Progenitor cell of endocrine pancreas (in vitro differentiated cells): ENCODE measurements at places on chromosomes 4 and X. TPM values are rescaled to one million over a fixed set of nuclear protein-coding genes. Genes with fewer than 3 reads are reported as not detected.

DNA sequence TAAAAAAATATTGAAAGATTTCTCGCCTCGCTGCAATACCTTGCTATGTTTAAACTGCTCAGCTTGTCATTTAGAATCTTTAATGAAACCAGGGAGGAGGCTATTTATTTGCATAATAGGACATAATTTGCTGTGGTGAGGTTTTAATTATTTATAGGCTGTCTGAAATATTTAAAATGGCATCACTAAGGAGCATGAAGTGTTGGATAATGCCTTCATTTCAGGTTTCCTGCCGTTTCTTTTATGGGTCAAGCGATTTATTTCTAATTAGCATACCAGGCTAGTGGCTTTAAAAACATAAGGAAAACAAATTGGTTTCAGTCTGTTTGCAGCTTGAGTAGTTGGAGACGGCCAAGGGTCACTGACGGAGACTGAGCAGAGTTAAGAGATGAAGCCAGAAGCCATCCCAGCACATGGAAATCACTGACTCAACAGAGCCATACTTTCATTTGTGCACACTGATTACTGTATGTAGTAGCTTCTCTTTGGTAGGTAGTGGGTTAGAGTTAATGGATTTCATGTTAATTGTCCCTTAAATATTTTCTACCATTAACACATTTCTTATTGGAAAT is 1962.4 kb upstream of the TENM3 start:
- no peak for DNase-seq

CENPI gene
- total RNA-seq = 13.2 and 13.7 TPM in 2 replicates

DNA sequence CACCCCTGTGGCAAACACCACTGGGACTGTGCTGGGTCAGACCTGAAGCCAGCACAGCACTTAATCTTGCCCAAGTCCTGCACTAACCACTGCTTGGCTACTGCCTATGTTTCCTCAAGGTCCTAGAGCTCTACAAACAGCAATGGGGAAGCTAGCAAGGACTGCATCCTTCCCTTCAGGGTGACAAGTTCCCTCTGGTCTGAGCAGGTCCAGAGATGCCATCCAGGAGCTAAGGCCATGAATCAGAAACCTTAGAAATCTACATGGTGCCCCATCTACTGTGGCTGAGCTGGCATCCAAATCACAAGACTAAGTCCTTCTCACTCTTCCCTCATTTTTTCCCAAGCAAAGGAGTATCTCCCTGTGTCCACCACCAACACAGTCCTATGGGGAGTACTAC is 239.7 kb upstream of the UGT8 start:
- DNase-seq = no peak

GRCh38 chrX:131979116-131979515 is 44.0 kb upstream of the STK26 start:
- no peak for DNase-seq

SLIT2 gene
- 11.6 and 13.1 TPM in 2 replicates for total RNA-seq

DNA sequence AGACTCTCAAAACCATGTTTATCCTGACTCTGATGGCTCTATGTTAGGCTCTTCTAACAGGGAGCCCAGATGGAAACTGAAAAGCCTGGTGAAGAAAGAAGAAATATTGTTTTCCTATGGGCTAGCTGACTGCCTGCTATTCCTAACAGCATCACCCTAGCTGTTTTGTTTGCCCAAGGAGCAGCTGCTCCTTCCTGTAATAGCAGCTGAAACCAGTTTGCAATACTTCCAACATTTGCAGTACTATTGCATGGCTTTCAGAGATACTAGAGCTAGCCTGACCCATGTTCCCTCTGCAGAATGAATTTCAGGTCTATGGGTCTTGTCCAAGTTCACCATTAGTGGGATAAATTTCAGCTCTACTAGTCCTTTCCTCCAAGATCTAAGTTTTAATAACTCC is 495.2 kb downstream of the INPP4B start:
- DNase-seq = no peak

MGARP gene
- total RNA-seq = 0.22 TPM in 1 of 2 replicates, not detected in the other
